ENCODE measurements at places on chromosomes 1 and 21. TPM values are rescaled to one million over a fixed set of nuclear protein-coding genes. Genes with fewer than 3 reads are reported as not detected.

Gene CD2
- 168 TPM for total RNA-seq

Gene ADGRB2
- 0.32 TPM for total RNA-seq

Gene KMO
- total RNA-seq = not detected

Gene CDKN2C
- total RNA-seq = 43.5 TPM

Gene MAP3K21
- total RNA-seq = 0.59 TPM

Gene LCA5L
- not detected for total RNA-seq

Gene UBE2U
- not detected for total RNA-seq

Gene FCRL5
- not detected for total RNA-seq

Gene AMY1B
- not detected for total RNA-seq

Gene ABCG1
- 11.3 TPM for total RNA-seq

Gene CENPL
- 34.0 TPM for total RNA-seq

Gene S100A6
- 530 TPM for total RNA-seq

Gene HEYL
- 0.14 TPM for total RNA-seq

Gene TNN
- not detected for total RNA-seq

Gene USP16
- 39.3 TPM for total RNA-seq

Gene ERICH3
- total RNA-seq = not detected

Gene OR2M3
- total RNA-seq = not detected

Gene MROH9
- not detected for total RNA-seq

Gene RNF223
- not detected for total RNA-seq

Gene FAM72C
- total RNA-seq = 17.5 TPM

Gene DISC1
- total RNA-seq = 10.5 TPM

Gene SYT6
- not detected for total RNA-seq

Gene EPHA10
- not detected for total RNA-seq

Gene CELA3A
- not detected for total RNA-seq

Gene TEX35
- not detected for total RNA-seq

Gene AGT
- not detected for total RNA-seq

Gene FLG
- total RNA-seq = not detected

Gene TNFSF18
- total RNA-seq = not detected

Gene FABP3
- not detected for total RNA-seq

Gene CLDN19
- not detected for total RNA-seq

Gene PRELP
- total RNA-seq = not detected

Gene PRRX1
- not detected for total RNA-seq

Gene IGSF5
- not detected for total RNA-seq

Gene FAM110D
- total RNA-seq = not detected

Gene SMPDL3B
- total RNA-seq = 0.41 TPM

Gene ATP1A2
- not detected for total RNA-seq

Gene TMOD4
- total RNA-seq = 2.8 TPM

Gene CROCC
- 25.5 TPM for total RNA-seq

Gene MATN1
- total RNA-seq = not detected
